T-cell (primary cell): ENCODE measurements at places on chromosomes 5 and 9.

DNA sequence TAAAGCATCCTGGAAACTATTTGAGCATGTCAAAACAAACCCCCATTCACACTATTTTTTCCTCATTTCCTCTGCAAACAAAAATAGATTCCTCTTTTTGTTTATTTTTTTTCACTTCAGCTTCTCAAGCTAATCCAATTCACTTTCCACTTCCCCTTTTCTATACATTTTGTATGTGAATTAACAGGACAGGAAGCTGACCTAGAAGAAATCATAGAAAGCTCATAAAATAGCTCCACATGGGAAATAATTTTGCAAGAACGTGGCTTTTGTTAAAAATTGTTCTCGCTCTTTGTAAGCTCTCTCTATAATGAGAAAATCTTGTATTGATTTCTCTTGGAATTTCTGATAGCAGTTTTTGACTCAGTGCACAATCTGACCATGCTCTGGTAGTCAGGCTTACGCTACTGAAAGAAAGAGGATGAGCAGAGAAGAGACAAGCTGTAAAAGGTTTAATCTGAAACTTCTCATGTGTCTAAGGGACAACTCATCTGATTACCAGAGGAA is 215.8 kb downstream of the ADAMTS12 start:
- no peak for DNase-seq

DNA sequence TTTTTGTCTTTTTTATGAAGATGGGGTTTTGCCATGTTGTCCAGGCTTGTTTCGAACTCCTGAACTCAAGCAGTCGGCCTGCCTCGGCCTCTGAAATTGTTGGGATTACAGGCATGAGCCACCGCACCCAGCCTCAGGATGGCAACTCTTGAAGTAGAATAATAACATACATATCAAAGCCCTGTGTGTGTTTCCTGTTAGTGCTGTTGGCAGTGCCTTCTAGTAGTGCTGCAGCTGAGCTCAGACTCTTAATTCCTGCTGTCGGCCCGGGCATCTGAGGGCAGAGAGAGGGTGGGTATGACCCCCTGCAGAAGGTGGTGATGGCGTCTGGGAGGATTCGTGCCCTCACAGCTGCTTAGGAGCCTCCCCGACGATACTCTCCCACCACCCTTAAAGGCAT is 227.2 kb downstream of the PDZD2 start:
- peak; percentile 6 for DNase-seq

GRCh38 chr9:122143876-122144405 is 15.6 kb downstream of the NDUFA8 start:
- DNase-seq: no peak

GRCh38 chr5:94575196-94575595 is 43.2 kb downstream of the KIAA0825 start:
- no peak for DNase-seq

DNA sequence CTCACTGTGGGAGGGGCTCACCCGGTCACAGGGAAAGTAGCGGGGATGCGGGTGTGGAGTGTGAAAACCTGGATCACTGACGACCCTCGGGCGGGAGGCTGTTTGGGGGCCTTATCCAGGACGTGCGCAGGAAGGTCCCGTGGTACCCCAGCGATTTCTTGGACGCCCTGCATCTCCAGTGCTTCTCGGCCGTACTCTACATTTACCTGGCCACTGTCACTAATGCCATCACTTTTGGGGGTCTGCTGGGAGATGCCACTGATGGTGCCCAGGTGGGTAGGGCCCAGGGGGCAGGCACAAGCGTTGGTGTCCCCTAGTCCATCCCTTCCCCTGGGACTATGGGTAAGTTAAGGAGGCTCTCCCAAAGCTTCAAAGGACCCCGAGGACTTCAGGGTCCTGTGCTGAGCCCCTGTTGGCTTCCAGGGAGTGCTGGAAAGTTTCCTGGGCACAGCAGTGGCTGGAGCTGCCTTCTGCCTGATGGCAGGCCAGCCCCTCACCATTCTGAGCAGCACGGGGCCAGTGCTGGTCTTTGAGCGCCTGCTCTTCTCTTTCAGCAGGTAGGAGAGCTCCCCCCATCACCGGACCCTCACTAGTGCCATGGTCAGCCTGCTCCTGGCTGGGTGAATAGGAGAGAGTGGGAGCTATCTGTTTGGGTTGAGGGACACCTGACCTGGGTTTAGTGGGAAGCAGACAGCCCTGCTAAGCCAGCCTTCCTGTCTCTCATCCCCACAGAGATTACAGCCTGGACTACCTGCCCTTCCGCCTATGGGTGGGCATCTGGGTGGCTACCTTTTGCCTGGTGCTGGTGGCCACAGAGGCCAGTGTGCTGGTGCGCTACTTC is 3.9 kb downstream of the SLC4A9 start:
- no peak for DNase-seq

DNA sequence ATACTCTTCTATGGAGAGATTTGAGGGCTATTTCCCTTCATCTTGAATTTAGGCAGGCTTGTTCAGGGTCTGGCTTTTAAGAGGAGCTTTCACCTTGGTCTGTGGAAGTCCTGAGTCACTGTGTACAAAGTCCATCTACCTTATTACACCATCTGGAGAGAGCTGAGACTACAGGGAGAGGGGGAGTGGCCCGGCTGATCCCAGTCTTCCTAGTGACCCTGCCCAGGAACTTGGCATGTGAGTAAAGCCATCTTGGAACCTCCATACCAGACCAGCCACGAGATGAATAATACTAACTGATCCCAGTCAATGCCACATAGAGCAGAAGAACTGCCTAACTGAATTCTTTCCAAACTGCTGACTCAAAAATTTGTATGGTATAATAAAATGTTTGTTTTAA is 8.4 kb upstream of the IL6ST start:
- DNase-seq: no peak

DNA sequence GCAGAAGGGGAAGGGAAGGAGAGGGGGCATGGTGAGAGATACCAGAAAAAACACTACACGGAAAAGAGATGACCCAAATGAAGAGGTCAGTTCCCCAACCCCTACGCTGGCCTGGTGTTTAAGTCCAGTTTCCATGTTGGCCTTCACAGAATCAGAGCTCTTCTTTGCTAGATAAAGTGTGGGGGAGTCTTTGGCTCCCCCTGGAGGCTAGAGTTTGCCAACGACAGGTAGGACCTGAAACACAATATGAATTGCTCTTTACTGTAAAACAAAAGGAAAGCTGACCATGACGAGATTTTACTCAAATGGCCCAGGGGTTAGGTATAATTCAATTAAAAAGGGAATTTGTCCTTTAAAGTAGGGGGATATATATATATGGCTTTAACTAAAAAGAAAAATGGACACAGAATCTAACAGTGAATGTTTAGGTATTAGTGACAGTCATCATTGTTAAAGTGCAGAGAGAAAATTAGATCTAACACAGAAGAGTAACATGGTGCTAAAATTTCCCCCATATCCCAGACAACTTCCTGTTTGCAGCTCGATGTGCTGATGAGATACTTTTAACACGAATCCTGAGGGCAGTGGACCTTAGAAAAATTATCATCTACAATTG is 92.0 kb downstream of the SV2C start:
- DNase-seq: peak; percentile 49

- no peak for DNase-seq
Measured at GRCh38 chr5:149911031-149911430, 33.6 kb downstream of the PDE6A start.

- DNase-seq: no peak
Measured at GRCh38 chr5:170481849-170482248, 22.0 kb upstream of the KCNIP1 start.

DNA sequence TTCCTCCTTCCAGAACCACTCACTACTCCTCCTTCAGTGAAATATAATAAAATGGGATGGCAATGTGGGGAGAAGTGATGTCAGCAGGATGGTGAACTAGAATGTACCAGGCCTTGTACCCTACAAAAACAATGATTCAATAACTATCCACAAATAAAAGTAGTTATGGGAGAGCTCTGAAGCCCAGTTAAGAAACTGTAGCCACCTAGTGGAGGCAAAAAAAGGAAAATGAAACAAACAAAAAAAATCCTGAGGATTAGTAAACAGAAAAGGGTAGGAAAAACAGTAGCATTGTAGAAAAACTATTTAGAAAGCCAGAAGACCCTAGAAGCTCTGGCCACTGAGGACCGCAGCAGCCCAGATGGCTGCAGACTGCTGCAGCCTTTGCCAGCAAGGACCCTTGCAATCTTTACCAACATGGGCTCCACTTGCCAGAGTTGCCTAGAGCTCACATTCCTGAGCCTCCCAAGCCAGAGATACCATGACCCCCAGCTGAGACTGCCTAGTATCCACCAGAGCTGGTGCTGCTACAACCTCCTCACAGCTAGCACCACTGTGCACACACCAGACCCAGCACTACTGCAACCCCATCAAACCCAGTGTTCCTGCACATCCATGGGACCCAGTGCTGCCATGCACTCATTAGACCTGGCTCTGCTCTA is 259.7 kb upstream of the MSX2 start:
- DNase-seq: no peak

GRCh38 chr5:1295650-1296037 is 776 bp upstream of the TERT start:
- no peak for DNase-seq

DNA sequence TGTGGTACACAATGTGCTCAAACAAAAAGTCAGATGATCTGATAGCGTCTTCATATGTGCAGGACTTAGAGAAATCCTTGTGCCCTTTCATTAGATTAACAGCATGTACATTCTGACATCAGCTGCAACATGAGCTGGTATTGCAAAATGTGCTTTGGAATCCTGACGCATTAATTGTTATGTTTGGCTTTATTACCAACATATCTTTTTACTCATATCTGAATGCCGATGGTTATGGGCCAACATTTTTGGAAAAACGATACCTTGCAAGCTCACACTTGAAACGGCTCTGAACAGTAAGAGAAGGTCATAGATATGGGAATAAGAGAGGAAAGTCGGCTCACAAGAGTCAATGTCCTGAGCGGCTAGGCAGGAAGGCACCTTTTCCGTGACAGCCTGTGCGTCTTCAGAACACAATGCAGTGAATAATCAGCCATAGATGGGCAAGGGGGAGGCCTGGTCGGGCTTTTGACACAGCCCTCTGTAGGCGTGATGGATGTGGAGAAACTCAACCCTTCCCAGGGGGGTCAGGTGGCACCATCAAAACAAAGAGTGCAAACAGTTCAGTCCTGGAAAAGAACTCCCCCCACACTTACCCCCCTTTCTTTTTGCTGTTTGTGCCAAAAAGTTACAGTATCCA is 36.4 kb upstream of the GAS1 start:
- DNase-seq: no peak

DNA sequence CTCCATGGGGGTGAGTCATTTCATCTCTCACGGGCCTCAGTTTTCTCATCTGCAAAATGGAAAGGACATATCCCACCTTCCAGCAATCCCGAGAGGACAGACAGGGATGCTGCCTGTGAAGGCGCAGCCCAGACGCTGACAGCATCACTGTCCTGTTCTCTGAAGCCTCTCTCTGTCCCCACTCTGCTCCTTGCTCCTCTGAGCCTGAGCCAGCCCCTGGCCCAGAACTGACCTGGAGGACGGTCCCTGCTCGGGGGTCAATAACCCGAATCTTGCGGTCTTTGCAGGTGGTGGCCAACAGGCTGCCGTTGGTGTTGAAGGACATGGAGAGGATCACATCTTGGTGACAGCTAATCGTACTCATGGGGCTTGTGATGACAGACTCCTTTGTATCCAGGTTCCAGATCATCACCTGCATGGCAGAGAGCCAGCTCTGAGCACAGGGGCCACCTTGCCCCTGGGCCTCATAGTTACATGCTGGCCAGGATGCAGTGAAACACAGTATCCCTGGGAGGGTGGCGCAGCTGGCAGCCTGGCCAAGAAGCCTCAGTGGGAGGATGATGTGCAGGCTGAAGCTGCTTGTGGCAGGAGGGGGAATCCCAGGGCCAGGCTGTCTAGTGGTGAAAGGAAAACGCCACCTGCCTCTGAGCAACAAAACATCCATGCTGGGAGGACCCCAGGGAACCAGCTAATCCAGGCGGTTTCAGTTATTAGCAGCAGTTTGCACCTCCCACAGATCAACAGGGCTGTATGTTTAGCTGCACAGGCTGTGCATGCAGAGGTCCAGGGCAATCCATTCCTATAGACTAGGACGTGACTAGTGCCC is 14.0 kb upstream of the TRIM14 start:
- DNase-seq: no peak

DNA sequence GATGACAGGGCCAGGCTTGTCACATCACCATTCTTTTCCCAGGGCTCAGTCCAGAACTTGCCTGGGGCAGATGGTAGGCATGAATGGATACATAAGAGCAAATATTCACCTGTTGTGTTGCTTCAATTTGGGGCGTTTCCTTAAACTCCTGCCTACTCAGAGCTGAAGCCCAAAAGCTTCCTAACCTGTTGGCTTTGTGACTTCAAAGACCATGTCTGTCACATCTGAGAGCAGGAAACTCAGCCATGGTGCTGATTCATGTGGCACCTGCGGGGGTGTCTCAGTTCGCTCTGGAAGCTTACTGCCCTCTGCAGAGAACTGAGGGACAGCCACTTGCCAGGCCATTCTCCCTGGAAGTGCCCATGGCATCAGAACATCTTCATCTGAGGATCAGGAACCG is 246.6 kb downstream of the HSPA4 start:
- no peak for DNase-seq

DNA sequence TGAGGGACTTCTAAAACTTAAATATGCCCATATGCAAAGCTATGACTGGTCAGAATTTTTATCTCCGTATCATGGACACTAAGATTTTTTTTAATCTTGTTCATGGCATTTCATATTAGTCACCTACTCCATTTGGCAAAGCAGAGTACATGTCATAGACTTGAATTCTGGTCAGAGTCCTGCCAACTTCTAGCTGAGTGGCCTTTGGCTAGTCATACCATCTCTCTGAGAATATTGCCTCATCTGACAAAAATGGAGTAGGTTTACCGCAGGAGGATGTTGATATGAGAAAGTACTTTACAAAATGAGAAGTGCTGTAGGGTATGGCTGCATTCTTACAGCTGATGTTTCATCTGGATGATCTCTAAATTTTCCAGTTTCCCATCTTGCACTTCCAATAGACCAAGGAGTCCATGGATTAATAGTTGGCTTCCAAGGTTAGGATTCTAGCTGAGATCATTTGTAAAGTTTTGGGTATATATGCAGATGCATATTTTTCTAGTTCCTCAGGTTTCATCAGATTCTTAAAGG is 150.8 kb upstream of the NR3C1 start:
- no peak for DNase-seq

GRCh38 chr5:41875121-41875520 is 4.9 kb upstream of the OXCT1 start:
- no peak for DNase-seq

GRCh38 chr5:113236536-113237288 is 198.1 kb downstream of the TSSK1B start:
- DNase-seq: no peak

DNA sequence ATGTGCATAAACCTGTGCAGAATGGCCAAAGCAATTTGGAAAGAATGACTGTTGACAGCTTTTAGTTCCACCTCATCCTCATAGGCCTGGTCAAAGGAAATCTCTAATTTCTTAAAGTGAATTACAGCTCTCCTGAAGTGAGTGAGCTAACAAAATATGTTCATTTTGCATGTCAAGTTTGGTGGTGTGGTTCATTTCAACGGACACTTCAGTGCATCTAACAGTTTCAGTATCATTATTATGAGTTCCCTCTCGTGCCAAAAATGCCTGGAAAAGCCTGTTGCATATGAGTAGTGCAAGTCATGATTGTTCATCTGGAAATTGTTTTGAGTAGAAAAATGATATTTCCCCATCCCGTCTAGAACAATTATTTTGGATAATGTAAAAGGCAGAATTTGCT is 53.2 kb upstream of the HMHB1 start:
- DNase-seq: no peak

- no peak for DNase-seq
Measured at GRCh38 chr5:60415443-60415842, 284.5 kb downstream of the DEPDC1B start.

- DNase-seq: no peak
Measured at GRCh38 chr5:89110916-89111646, 228.1 kb upstream of the MEF2C start.
